Glutamatergic neuron (in vitro differentiated cells): ENCODE measurements at places on chromosomes 12 and 14.

- DNase-seq, result no peak
Observed at GRCh38 chr12:94277426-94278000, 129.1 kb downstream of the PLXNC1 start.

GRCh38 chr12:117749431-117749830 lies 219.4 kb downstream of the KSR2 start:
- DNase-seq, result no peak

DNA sequence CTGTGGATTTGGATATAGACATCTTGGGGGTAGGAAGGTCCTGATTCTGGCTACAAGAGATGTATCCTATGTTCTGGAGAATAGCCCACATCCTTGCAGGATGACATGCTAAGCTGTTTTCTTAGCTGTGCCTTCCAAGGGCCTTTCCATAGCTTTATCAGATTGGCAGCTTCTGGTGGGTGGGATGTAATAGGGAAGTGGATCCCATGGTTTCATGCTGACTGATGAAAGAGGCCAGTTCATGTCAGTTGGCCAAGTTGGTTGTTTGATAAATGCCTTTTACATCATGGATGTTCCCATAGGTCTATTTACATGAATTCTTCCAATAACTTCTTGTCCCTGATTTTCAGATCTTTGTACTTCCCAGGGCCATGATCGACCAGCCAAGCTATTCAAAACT lies 169.1 kb upstream of the RMST start:
- no peak for DNase-seq

- DNase-seq, result no peak
Observed at GRCh38 chr14:51818748-51819380, 41.5 kb upstream of the GNG2 start.

DNA sequence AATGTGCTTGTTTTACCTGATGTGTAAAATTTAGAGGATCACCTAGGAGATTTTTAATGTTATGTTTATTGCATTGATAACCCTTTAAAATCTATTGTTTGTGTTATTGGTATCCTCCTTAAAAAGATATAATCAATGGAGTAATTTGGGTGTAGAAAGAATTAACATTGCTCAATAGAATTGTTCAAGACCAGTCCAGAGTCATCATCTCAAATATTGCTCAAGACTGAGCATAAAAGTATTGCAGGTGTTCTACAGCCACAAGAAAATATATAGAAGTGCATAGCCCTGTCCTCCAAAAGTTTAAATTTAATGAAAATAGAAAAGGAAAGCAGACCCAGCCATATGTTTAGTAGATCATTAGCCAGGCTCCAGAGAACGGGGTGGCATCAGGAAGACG lies 102.5 kb upstream of the ARID2 start:
- no peak for DNase-seq

GRCh38 chr14:68141281-68142088 lies 321.9 kb downstream of the RAD51B start:
- no peak for DNase-seq

- no peak for DNase-seq
Observed at GRCh38 chr14:103112400-103113243, 10.6 kb upstream of the TNFAIP2 start.

DNA sequence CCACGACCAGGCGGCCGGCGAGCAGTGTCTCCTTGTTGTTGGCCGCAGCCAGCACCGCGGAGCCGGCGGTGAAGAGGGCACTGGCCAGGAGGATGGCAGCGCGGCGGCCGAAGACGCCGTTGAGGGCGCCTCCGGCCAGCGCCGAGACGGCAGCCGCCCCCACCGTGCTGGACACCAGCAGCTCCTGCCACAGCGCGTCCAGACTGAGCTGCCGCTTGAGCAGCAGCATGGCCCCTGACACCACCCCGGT lies 691 bp downstream of the SLC2A13 start:
- no peak for DNase-seq

DNA sequence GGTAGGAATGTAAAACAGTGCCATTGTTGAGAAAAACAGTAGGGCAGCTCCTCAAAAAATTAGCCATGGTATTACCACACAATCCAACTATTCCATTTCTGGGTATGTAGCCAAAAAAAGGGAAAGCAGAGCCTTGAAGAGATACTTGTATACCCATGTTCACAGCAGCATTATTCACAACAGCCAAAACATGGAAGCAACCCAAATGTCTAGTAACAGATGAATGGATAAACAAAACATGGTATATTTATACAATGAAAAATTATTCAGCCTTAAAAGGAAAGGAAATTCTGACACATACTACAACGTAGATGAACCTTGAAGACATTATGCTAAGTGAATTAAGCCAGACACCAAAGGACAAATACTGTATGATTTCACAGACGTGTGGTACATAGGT lies 67.6 kb upstream of the GNG2 start:
- no peak for DNase-seq

- no peak for DNase-seq
Observed at GRCh38 chr14:73712071-73712506, 2.1 kb downstream of the PNMA1 start.

- no peak for DNase-seq
Observed at GRCh38 chr14:76715101-76715500, 46.2 kb upstream of the VASH1 start.

DNA sequence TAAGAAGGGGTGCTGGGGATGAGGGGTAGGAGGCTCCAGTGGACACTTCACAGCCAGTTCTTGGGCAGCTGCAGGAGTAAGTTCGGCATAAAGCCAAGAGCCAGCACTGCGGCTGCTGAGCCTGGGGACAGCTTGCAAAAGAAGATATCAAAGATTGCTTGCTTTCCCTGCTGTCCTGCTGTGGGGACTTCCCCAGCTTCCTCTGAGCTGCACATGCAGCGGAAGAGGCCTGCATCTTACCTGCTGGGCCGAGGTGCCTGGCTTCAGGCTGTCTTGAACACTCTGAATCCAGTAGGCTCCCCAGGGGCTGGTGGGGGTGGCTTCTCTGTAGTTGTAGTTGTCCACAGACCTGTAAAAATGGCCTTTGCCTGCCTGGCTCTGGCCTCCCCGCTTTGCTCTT lies 1.3 kb downstream of the CHGA start:
- DNase-seq, result peak; percentile 31

GRCh38 chr14:67911562-67911961 lies 92.0 kb downstream of the RAD51B start:
- no peak for DNase-seq
